ENCODE measurements at places on chromosomes 6 and 20.

- no peak for DNase-seq
Observed at GRCh38 chr20:36113036-36113435, 41.5 kb upstream of the EPB41L1 start.

DNA sequence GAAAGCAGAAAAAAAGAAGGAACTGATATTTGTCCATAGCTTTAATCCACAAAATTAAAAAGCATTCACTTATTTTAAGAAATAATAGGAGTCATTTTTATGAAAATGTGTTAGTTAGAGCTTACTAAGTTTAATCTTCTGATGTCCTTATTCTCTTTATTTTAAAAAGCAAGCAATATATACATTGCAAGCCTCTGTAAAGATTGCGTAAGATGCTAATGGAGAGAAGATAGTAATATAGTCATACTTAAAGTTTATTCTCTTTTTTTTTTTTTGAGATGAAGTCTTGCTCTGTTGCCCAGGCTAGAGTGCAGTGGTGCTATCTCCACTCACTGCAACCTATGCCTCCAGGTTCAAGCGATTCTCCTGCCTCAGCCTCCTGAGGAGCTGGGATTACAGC, 39.7 kb downstream of the AIG1 start:
- DNase-seq = no peak

- DNase-seq = no peak
Observed at GRCh38 chr6:73258721-73259120, 4.3 kb downstream of the KHDC1 start.

- no peak for DNase-seq
Observed at GRCh38 chr20:62742550-62742949, 33.9 kb downstream of the NTSR1 start.

GRCh38 chr20:3502878-3503277, 32.1 kb downstream of the ATRN start:
- no peak for DNase-seq

- no peak for DNase-seq
Observed at GRCh38 chr6:90403489-90404381, 107.1 kb upstream of the BACH2 start.

GRCh38 chr6:90790058-90790457, 203.2 kb upstream of the MAP3K7 start:
- no peak for DNase-seq

- DNase-seq = no peak
Observed at GRCh38 chr6:12635813-12636212, 80.8 kb upstream of the PHACTR1 start.

DNA sequence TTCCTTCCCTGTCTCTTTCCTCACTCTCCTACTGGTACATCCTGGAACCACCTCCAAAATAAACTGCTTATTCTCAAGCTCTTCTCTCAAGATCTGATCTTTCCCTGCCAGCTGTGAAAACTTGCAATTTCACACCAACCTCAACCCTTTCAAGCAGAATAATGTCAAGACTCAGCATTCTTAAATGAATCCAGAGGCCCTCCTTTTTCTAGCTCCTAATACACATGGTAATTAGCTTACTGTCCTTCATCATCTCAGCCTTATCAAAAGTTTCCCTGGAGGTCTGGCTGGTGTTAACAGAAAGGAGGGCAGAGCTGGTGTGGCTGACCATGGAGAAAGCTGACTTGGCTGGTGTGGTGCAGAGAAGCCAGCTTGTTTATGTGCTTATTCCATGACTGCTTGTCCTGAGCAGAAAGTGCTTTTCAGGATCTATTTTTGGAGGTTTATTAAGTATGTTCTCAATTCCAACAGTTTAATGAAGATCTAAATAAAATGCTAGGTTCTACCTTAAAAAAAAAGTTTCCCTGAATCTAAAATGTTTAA, 50.5 kb downstream of the CFAP61 start:
- DNase-seq = no peak

- DNase-seq = no peak
Observed at GRCh38 chr6:69696273-69696672, 100.5 kb downstream of the LMBRD1 start.

DNA sequence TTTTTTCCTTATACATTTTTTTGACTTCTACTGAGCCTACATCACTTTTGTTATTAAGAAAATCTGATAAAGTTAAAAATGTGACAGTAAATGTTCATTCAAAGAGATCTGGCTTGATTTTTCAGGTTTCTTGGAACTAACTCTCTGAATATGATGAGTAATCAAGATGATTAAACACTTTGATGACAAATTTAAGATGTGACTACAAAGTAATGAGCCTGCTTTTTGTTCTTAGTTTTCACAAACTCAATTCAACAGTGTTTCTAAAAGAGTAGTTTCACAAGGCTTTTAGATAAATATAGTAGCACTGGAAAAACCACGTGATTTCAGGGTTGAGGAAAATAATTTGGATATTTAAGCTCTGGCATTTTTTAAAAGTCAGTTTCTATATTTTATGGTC, 37.9 kb upstream of the HDDC2 start:
- DNase-seq = no peak

DNA sequence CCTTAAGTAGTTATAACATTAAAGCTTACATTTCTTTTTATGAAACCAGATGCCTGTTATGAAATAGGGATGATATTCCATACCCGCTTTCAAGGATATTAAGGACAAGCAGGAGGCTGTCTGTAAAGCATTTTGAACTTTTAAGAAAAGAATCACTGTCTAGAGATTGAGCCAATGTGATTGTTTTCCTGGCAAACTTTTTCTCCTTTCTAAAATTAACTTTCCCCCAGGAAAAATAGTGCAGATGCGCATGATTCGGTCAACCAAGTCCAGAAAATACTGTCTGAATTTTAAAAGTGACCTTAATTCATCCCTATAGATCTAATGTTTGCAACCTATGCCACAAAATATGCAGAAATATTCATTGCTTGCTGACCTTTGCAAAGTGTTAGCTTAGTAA, 15.1 kb upstream of the DEK start:
- no peak for DNase-seq
